ENCODE measurements at places on chromosomes 3 and 15.

- no peak for DNase-seq
Observed at GRCh38 chr15:95304151-95304946, 1026.2 kb upstream of the NR2F2 start.

- no peak for DNase-seq
Observed at GRCh38 chr15:98410328-98410727, 238.0 kb upstream of the IGF1R start.

- no peak for DNase-seq
Observed at GRCh38 chr3:152374262-152374990, 105.7 kb downstream of the MBNL1 start.

- no peak for DNase-seq
Observed at GRCh38 chr3:195239121-195239520, 31.8 kb downstream of the XXYLT1 start.

DNA sequence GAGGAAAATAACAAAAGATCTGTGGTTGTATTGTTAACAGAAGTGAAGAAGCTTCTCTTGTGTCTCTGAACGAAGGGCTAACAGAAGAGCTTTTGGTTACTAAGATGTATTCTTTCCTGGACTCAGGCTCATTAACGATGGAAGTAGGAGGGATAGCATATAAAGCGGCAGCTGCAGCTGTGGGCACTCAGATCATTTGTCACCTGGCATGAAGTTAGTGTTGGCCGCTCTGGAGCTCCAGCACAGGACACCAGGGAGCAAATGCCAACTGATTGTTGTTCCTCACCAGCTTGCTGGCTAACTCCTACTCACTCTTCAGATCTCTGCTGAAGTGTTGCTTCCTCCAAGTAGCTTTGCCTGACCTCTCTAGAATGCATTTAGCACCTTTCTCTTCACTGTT, 15.5 kb upstream of the SLITRK3 start:
- no peak for DNase-seq

DNA sequence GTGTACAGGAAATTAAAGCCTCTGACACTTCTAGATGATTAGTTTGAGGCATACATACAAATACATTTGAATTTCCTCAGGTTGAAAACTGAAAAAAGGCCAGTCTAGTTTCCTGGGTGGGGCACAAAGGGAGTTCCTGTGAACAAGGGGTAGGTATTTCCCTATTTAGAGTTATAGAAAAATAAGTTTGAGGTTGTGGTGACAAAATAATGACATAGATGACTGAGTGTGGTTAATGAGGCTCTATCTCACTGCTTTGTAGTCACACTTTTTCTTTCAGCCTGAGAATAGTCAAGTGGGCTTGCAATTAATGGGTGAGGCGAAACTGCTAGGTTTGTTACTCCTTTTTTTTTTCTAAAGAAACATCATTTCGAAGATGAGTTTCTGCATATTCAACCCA, 4.3 kb downstream of the SLCO3A1 start:
- no peak for DNase-seq

DNA sequence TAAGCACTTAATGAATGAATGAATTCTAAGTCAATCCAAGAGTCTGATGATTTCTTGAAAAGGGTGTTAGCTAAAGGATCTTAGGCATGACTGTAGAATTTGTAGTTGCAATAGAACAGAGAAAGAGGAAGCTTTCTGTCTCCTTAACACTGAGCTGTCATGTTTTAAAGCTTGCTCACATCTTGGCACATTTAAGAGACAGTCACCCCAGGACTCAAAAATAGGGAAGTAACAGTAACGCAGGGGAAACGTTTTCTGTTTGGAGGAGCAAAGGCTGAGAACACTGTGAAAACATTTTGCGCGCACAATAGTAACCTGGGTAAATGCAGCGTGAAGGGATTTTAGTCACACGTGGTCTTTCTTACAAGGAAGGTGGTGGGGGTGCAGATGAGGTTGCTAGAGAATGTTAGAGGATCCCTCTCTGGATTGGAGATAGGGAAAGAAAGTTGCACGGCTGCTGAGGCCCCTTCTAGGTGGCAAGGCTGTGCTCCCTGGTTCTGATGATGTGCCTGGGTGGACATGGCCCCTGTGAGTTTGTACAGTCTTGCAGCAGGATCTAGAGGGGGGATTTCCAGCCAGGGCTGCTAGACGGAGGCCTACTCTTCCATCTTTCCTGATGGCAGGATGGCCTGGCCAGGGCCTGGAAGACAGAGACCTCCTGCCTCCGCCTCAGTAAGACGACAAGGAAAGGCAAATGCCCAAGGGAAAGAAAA, 12.0 kb downstream of the STARD5 start:
- DNase-seq: no peak

DNA sequence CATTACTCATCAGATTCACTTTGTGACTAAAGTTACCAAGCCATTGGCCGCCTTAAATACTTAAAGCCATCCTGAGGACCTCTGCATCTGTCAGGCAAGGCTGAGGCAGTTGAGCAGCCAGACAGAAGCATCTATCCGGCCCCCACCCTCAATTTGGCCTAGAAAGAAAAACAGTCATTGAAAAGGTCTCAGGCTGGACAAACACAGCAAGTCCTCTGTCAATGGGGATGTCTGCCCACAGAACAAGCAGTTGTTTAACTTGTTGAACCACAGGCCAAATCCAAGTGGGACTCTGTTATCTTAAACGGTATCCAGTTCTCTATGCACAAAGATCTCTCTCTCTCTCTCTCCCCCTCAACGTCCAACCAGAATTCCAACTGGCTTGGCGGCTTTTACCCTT, 2.8 kb downstream of the ZIC4 start:
- DNase-seq: no peak

Measured in activated CD8-positive, alpha-beta memory T cell treated with anti-CD3 and anti-CD28 coated beads for 1 hour (primary cell).